Mammary microvascular endothelial cell (primary cell): ENCODE measurements at places on chromosomes 1 and 21. TPM values are rescaled to one million over a fixed set of nuclear protein-coding genes. Genes with fewer than 3 reads are reported as not detected.

LCE2A gene
- not detected in 2 replicates for total RNA-seq

ZBTB7B gene
- total RNA-seq: 14.7 and 15.7 TPM in 2 replicates

FMO4 gene
- 0.27 and 0.64 TPM in 2 replicates for total RNA-seq

GRHL3 gene
- total RNA-seq: 0.10 and 0.53 TPM in 2 replicates

PADI4 gene
- not detected in 2 replicates for total RNA-seq

OLFML3 gene
- 0.93 and 1.9 TPM in 2 replicates for total RNA-seq

NES gene
- 360 and 381 TPM in 2 replicates for total RNA-seq

GMEB1 gene
- total RNA-seq: 7.7 and 8.0 TPM in 2 replicates

ANKRD65 gene
- 0.47 and 0.64 TPM in 2 replicates for total RNA-seq

MSH4 gene
- total RNA-seq: 0.05 and 0.13 TPM in 2 replicates

MROH7 gene
- 0.07 TPM in 1 of 2 replicates, not detected in the other for total RNA-seq

FCRL5 gene
- not detected in 2 replicates for total RNA-seq

ZYG11A gene
- total RNA-seq: 0.54 and 1.1 TPM in 2 replicates

NFASC gene
- not detected in 2 replicates for total RNA-seq

CHRNB2 gene
- 0.10 TPM in 1 of 2 replicates, not detected in the other for total RNA-seq

SLC6A9 gene
- total RNA-seq: 0.07 and 5.6 TPM in 2 replicates

SPATA1 gene
- 0.25 TPM in 1 of 2 replicates, not detected in the other for total RNA-seq

ORC1 gene
- 10.5 and 11.1 TPM in 2 replicates for total RNA-seq

HPCA gene
- total RNA-seq: not detected in 2 replicates

PI4KB gene
- 58.5 and 70.2 TPM in 2 replicates for total RNA-seq

RNF223 gene
- total RNA-seq: not detected in 2 replicates
